ENCODE measurements at places on chromosomes 12 and 14.

GRCh38 chr12:32889011-32889760 is 7.4 kb downstream of the PKP2 start:
- DNase-seq = no peak

GRCh38 chr12:67442347-67442841 is 173.2 kb downstream of the CAND1 start:
- no peak for DNase-seq

DNA sequence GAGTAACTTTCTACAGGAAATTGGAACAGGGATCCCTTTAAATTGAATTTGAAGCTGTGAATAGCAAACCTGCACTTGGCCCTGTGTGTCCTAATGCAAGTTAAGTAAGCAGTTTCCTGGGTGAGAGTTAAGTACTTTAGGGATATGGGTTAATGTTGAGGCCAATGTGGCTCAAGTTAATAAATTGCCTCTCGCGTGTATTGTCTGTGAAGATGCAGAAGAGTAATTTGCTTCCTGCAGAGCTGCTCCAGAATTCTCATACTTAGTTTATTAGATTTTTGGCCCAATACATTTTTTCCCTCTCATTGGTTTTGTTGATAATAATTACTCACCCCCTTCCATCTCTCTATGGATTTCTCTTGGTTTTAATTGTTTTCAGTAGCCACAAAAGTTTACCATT is 86.5 kb downstream of the SLC25A47 start:
- no peak for DNase-seq

- DNase-seq = no peak
These were observed 103.5 kb downstream of the FGD4 start for GRCh38 chr12:32502693-32503502.
